ENCODE measurements at places on chromosomes 6 and 20. TPM values are rescaled to one million over a fixed set of nuclear protein-coding genes. Genes with fewer than 3 reads are reported as not detected.

DNA sequence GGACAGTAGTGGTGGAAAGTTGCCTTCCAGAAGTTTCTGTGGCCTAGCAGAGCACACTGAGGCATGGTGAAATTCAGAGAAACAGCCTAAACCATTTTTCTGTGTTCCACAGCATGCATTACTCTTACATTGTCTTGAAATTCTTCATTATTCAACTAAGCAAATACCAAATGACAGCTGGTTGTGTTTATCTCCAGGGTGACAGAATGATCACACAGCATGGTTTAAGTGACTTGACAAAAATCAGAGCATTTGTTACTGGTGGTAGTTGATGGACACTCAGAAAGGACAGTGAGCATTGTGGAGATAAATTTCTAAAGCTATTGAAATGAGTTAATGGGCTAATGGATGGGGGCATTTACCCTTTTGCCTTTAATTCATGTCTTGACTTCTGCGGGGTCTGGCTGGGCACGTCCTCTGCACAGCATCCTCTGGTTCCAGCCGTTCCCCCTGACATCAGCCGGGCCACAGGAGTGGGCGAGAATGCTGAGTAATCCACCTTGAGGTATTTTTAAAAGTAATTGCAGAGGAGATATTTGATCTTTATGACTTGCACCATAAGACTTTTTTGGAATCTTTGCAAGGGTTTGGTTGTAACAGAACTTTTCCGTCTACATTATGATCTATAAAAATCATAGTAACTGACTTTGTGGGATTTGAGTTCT, 78.9 kb upstream of the SCP2D1 start:
- no peak for DNase-seq

DNA sequence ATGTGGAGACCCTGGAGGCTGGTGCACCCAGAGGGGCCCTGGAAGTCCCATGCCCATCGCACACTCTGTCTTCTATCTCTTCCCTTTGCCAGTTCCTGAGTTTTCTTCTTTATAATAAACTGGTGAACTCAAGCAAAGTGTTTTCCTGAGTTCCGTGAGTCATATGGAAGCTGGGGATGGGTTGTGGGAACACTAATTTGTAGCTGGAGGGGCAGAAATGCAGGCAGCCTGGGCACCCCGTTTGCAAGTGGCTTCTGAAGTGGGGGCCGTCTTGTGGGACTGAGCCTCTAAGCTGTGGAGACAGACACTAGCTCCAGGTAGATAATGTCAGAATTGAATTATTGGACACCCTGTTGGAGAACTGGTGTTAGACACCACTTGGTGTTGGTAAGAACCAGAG, 3.2 kb upstream of the PPP1R3G start:
- no peak for DNase-seq

DNA sequence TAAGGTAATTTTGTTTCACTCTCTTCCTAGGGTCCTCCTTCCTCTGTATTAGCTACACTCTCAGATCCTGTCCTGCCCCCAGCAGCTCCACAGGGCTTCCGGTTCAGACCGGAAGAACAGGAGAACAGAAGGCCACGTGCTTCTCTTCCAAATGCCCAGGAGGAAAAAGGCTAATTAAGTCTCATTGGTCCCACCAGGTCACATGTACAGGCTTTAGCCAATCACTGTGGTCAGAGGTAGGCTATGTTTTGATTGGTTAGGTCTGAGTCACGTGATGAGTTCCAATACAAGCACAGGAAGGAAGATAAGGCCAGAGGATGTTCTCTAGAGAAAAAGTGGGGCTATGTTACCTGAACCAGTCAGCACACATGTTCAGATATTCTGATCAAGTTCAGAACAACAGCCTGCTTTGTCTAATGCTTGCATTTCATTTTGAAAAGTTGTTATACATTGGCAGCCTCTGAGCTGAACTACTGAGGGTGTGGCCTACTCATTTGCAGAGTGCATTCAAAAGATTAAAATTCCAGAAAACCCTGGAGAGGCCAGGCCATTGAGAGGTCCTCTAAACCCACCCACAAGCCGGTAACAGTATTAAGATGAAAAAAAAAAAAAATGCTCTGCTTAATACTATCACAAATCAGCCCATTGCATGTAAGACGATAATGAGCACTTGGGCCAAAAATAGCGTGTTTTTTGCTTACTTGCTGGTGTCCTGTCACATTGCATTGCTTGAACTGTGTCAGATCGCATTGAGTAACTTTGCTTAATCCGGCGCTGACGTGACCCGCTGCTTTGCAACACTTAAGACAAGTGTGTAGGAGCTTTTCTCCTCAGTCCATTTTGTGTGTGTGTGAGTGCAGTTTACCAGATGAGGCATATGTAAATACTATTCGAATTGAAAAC, 170.3 kb downstream of the TSHZ2 start:
- DNase-seq = peak; percentile 36

- DNase-seq = no peak
Measured at GRCh38 chr6:13278991-13279390, 49.3 kb downstream of the TBC1D7 start.

- no peak for DNase-seq
Measured at GRCh38 chr20:15656124-15656523, 917.1 kb downstream of the KIF16B start.

GRCh38 chr6:136180704-136181511, 69.2 kb downstream of the MTFR2 start:
- no peak for DNase-seq

DNA sequence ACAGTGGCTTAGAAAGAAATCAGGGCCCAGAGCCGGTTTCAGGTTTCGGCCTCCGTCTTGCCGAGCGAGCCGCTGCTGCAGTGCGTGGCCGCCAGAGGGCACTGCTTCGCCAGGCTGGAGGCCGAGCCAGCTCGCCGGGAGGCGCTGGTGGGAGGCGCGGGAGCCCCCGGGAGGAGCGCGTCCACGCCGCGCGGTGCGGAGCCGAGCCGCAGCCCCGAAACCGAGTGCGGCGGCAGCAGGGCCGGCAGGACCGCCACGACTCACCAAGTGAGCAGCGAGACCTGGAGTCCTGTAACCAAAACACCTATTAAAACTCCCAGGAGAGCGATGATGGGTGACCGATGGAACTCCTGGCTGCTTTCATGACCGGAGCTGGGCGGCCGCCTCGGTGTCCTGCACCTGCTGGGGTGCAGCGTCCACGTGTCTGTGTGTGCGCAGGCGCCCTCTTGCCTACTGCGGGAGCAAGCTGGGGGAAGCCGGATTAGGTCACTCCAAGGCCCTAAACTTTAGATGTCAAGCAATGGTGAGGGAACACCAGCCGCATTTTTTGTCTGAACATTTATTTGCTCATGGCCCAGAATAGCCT, 186.9 kb upstream of the UST start:
- DNase-seq = peak; percentile 80

- DNase-seq = no peak
Measured at GRCh38 chr20:1456300-1456699, 10.3 kb downstream of the NSFL1C start.

DNA sequence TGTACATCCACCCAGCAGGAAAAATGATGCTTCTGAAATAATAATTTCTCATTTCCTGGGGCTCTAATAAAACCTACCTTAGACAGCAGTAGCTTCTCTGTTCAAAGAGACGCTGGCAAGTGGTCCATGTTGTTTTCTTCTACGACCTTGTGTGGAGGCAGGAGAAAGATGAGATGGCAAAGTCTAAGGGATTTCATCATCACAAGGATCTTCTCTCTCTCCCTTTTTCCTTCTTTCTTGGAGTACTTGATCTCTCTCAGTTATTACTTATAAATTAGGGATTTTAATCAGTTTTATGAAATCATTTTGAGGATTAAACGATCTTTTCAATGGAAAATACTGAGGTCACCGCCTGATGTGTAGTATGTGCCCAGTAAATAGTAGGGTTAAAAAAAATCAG, 147.5 kb downstream of the BMP7 start:
- no peak for DNase-seq

- peak; percentile 24 for DNase-seq
Measured at GRCh38 chr6:26104457-26105108, 17.4 kb downstream of the HFE start.

DNA sequence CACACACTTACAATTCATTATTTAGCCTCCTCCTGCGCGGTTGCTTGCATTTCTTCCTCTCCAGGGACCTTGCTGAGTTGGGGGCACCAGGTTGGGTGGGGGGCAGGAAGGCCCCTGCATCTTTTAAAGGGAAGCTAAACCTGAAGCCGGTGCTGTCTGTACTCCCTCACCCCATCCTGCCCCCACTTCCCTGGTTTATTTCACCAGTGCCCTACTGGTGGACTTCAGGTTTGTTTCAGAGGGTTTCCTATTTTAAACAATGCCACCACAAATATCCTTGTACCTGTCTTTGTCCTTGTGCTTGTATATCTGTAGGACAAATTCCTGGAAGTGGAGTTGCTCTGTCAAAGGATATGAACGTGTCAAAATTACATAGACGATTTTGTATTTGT, 21.0 kb downstream of the PTK7 start:
- no peak for DNase-seq

The PLN gene
- total RNA-seq = 673 TPM

The SLCO4A1 gene
- total RNA-seq = 35.5 TPM

The TMEM200A gene
- 0.29 TPM for total RNA-seq

The CD93 gene
- 102 TPM for total RNA-seq

The PBOV1 gene
- not detected for total RNA-seq

The JPH2 gene
- total RNA-seq = 93.5 TPM
